ENCODE measurements at places on chromosomes 16 and 17.

GRCh38 chr17:63099425-63099824, 133.4 kb downstream of the TANC2 start:
- DNase-seq: no peak

DNA sequence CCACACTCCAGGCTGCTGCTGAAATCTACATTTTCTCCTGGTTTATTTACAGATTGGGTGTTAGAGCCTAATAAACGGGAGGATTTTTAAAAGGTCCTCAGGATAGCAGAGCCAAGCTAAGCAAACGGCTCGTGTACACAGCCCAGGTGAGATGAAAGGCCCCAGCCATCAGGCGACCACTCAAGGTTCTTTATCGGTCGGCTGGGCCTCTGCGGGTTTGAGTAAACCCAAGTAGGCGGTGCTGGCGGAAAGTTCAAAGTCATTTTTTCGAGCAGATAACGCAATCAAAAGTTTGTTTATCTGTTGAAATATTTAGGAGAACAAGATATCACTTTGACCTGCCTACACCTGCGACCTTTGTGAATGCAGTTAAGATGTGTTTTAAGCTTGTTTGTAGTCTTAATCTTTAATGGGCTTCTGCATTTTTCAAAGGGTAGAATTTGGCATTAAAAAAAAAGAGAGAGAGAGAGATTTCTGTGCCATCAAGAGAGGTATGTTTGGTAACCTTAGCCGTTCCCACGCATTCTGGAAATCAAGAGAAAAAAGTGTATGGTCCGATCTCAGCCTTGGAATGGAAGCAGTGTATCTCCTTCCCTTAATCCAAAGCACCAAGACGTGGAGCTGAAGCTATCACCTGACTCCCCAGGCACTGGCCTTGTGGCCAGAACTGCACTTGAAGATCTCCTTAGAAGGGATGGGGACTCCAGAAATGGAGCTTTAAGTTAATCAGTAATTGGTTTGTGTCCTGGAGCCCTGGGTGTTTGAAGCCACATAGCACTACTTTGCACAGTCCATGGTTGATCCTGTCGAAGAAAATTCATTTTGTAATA, 301.7 kb upstream of the IRX5 start:
- no peak for DNase-seq

GRCh38 chr17:32461498-32461852, 17.2 kb downstream of the PSMD11 start:
- no peak for DNase-seq

GRCh38 chr17:34201767-34202166, 53.3 kb upstream of the CCL2 start:
- no peak for DNase-seq

GRCh38 chr16:71647391-71647790, 21.4 kb downstream of the MARVELD3 start:
- no peak for DNase-seq

- DNase-seq: no peak
These were observed 23.6 kb downstream of the CACNA1G start for GRCh38 chr17:50584116-50584515.

DNA sequence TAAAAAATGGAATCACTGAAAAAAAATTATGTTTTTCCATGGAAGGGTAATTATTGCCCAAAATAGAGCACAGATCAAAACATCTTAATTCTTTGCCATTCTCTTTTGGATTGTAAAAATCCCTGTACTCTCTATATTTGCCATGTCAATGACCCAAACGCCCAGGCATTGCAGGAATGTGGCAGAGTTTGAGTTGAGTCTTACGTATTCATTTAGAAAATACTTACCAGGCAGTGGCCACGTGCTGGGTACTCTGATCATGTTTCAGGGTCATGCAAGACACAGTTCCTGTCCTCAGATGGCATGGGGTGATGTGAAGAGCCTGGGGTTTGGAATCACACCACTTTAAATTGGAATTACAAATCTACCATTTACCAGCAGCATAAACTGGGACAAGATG, 267.7 kb downstream of the ABCC12 start:
- DNase-seq: no peak

Measured in NCI-H2107 (cell line).